ENCODE measurements at places on chromosomes 16 and 17.
A peak's percentile ranks its signal among the peaks of the same experiment; 100 is the strongest.

DNA sequence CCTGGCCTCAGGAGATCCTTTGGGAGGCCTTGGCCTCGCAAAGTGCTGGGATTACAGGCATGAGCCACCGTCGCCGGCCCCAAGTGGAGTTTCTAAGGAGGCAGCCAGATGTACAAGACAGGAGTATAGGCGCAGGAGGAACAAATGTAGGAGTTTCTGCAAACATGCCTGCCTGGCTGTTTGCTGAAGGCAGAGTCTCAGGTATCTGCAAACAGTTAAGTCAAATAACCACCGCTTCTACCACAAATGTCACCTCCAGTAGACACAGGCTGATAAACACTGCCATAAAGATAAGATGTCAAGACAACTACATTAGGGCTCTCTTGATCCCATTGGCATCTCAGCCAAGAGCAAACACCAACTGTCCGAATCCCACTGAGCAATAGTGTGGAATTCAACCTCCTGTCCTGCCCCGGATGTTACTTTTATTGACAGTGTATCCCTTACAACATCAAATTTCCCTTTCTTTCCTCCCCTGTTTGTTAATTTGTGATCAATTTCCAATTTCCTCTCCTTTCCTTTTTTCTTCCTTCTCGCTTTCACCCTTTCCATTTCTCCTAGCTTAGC, 5.6 kb upstream of the COG1 start:
- DNase-seq, result no peak

DNA sequence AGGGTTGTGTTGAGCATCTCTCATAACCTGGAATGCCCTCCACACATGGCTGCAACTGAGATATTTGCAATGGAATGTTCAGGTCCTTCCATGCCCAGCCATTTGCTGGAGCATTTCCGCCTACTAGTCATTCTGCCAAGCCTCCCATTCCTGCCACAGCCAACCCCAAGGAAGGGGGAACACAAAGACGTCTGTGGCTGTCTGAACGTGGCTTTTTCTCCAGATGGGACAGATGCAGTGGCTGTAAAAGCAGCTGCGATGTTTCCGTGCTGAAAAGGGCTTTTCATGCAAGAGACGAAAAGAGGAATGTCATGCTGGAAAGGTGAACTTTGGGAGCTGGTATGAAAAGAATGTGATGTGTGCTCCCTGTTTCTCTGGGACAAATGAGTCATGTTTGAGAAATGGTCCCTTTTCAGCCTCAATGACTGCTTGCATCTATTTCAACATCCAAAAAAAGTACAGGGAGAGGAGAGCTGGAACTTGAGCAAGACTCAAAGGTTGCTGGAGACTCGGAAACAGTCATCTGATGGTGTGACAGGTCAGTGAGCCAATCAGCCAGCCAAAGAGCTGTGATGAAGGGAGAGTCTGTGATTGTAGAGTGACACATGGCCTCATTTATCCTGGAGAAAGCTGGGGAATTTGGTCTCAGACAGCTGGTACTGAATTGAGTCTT, 208.9 kb downstream of the SHISA9 start:
- DNase-seq, result no peak

GRCh38 chr17:70190959-70191805, 21.9 kb downstream of the KCNJ2 start:
- DNase-seq, result no peak

DNA sequence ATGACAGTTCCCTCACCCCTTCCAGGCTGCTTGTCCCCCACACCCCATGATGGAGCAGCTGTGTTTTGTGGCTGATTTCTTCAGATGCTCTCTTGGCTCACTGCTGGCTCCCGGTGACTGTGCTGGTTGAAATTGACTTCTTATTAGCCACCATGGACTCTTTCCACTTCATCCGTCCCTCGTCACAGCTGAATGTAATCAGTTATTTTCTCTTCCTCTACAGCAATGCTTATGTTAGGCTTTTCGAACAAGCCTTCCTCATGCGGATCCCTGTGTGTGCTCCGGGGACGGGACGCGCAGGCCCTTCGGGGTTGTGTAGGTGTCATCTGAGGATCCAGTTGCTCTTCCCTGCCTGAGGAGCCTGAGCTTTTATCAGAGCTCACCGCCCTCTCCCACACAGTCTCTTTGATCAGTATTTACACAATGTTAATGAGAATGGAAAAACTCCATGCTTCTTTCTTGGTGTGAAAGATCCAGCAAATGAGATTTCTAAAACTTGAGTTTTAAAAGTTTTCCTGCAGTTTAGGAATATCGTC, 87.5 kb downstream of the RPTOR start:
- DNase-seq, result no peak

GRCh38 chr17:63290351-63290750, 155.8 kb downstream of the CYB561 start:
- no peak for DNase-seq

GRCh38 chr17:31195305-31195704, 100.5 kb downstream of the NF1 start:
- no peak for DNase-seq

DNA sequence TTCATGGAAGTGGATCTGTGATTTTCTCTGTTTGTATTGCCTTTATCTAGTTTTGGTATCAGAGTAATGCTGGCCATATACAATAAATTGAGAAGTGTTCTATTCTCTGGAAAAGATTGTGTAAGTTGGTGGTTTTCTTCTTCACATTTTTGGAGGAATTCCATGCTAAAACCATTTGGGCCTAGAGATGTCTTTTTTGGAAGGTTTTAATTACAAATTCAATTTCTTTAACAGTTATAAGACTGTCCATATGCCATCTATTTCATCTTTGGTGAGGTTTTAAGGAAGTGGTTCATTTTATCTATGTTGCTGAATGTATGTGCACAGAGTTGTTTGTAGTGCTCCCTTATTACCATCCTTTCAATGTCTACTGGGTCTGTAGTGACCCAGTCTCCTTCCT, 46.0 kb downstream of the CACNG1 start:
- DNase-seq, result no peak

DNA sequence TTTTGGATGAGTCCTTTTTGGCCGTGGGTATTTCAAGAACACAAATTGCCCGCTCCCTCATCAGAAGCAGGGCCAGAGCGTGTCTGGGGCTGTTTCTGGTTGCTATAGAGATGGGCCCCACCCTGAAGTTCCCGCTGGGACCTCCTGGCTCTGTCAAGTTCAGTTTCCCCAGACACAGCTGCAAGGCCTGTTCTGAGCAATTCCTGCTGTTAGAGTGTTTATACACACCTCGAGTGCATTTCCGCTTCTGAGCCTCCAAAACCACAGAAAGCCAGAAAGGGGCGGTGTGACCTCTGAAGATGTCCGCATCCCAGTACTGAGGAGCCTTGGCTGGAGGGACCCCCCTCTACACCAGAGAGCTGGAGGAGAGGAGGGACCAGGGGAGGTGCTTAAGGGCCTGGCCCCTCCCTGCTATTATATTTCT, 9.3 kb upstream of the WBP2 start:
- peak; percentile 86 for DNase-seq

GRCh38 chr17:75856062-75856756, 1.1 kb upstream of the WBP2 start:
- DNase-seq, result no peak

DNA sequence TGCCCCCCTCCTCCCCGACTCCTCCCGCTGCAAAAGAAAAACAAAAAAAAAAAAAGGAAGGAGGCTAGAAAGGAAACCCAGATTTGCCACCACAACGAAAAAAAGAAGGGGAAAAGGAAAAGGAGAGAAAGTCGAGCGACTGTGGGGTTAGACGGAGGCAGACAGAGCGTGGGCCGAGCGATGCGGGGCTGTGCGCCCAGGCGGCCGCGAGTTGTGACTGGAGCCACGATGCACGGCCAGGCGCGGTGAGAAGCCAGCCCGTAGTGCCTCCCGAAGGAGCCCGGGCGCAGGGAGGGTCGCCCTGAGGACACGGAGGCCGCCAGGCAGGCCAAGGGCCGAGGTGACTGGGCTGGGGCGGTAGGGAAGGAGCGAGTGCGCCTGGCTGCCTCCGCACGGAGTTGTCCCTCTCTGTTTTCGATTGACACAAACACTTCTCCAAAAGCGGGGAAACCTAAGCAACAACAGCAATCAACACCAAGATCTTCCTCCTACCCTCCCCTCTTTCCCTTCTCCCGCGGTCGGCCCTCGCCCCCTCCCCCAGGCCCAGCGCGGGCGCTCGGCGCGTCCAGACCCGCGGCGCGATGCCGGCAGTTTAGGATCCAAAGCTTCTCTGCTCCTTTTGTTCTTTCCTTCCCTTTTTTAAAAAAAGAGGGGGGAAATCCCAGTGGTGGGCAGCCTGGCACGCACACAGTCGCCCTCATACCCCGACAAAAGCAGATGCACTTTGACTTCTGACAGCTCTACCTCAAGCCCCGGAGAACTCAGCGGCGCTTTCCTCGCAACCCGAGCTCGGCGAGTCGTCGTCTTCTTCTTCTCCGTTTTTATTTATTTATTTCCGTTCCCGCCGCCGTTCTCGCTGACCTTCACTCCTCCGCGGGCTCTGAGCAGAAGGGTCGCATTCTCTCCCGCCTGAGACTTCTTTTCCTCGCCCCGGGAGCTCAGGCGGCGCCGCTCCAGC, at the start of gene LHX1:
Gene LHX1 (plus strand): TSS at position 475 of the 958 bp plus-strand sequence. CDS start 723 bp downstream, outside the sequence.
- no peak for DNase-seq

GRCh38 chr16:64406770-64407181, 715.1 kb downstream of the CDH11 start:
- no peak for DNase-seq

DNA sequence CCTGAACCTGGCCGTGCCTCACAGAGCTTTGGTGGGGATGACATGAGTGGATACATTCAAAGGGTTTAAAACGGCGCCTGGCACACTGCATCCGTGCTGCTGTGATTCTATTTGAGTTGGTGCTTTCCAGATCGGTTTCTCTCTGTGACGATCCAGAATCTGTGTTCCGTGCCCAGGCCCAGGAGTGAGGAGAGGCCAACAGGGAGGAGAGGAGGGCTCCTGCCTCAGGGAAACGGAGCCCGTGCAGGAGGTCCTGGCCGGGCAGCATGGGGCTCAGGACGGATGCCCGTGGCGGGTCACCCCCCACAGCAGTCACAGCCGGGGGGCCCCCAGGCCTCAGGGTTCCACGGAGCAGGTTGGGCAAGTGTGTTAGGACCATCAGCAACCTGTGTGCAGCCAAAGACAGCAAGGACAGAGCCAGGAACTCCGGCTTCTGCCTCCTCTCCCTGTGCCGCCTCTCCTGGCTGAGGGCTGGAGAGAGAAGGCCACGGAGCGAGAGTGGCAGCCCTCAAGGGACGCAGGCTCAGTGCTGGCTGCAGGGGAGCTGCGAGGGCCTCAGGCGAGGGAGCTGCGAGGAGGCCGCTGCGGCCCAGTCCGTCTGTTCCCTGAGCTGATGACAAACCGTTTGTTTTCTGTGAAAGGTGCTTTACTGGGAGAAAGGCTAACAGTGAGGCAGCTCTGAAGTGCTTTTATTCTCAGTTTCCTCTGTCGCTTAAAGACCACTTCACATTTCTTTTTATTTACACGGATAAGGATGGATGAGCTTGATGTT, 99.3 kb downstream of the METRNL start:
- no peak for DNase-seq

- no peak for DNase-seq
These were observed 15.9 kb downstream of the GRB7 start for GRCh38 chr17:39753514-39754160.

GRCh38 chr16:23452572-23453337, at the start of gene COG7:
COG7 (minus strand) TSS chr16:23453189; CDS start chr16:23452994, 195 bp downstream.
- peak; percentile 91 for DNase-seq

DNA sequence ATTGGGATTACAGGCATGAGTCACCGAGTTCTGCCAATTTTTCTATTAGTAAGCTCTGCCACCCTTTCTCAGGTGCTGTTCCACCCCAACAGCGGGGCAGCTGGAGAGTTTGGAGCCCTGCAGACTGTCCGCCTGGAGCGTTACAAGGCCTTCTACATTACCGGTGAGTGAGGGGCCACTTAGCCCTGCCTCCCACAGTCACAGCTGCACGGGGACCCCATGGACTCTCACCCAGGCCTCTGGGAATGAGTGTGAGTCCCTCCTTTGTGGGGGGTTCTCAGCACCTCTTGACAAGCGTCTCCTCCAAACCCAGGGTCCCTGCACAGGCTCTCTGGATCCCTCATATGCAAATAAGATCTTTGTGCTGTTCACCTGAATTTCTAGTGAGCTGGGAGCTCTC, 56.0 kb downstream of the WIPI1 start:
- DNase-seq, result no peak

All from fibroblast of pulmonary artery (primary cell).